Amniotic epithelial cell (primary cell): ENCODE measurements at places on chromosomes 1 and 21.

GRCh38 chr1:204711103-204711946 is 25.8 kb upstream of the LRRN2 start:
- peak; percentile 49 for DNase-seq

DNA sequence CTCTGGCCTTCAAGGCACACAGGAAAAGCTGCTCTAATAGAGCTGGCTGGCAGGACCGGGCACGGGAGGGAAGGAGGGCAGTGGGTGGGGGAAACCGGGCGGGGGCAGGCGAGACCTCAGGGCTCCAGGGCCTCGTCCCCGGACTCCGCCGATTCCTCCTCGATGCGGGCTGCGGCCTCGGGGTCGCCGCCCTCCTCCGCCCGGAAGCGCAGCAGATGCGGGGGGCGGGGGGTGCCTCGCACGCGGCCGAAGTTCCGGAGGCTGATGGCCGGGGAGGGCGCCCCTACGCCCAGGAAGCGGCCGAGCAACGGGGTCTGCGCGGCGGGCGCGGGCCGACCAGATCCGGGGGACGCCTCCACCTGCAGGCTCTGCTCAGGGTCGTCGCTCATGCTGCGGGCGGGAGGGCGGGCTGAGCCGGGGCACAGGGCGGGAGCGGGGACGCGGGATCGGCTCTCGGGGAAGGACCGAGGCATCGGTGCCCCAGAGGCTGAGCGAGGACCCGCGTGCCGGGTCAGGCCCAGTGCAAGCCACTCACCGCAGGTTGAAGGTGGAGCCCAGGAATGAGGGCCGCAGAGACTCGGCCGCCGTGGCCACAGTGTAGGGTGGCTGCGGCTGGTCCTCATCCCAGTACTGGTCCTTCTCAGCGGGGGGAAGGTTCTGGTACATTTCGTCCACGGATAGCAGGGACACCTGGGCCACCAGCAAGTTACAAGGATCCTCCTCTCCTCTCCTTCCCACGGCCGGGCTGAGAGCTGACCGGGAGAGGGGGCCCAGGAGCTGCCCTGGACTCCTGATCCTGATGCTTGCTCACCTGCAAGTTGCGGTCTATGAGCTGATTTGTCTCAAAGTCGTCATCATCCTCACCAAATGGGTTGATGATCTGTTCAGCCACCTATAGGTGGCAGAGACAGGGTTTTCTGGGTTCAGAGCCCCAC is 3.6 kb downstream of the BEST4 start:
- DNase-seq, result no peak

GRCh38 chr1:1222575-1223225 is 8.7 kb upstream of the TNFRSF4 start:
- DNase-seq, result no peak

DNA sequence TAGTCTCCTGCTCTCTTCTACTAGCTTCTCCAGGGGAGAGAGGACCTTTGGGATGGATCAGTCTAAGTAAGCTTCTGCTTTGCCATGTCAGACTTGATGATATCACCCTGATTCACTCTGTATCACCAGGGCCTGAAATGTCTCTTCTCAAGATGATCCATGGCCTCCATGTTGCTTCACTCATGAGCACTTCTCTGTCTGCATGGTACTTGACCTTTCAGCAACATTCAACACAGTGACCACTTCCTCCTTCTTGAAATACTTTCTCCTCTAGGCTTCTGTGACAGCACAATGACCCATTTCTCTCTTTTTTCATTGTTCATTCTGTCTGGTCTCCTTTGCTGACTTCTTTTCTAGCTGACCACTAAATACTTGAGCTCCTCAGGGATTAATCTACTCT is 35.3 kb upstream of the NGF start:
- peak; percentile 94 for DNase-seq

- DNase-seq, result no peak
Measured at GRCh38 chr1:29392486-29393450, 156.4 kb downstream of the PTPRU start.

- no peak for DNase-seq
Measured at GRCh38 chr21:30333736-30334135, 3.8 kb downstream of the KRTAP27-1 start.

- DNase-seq, result no peak
Measured at GRCh38 chr1:63126104-63126503, 196.3 kb upstream of the FOXD3 start.

GRCh38 chr1:98975113-98975512 is 29.5 kb downstream of the PLPPR5 start:
- no peak for DNase-seq

GRCh38 chr1:15876357-15877055 is 29.0 kb downstream of the SPEN start:
- DNase-seq, result no peak

GRCh38 chr1:49125746-49126145 is 349.1 kb upstream of the BEND5 start:
- DNase-seq, result no peak

GRCh38 chr1:213688655-213689054 is 299.1 kb upstream of the PROX1 start:
- no peak for DNase-seq

- DNase-seq, result peak; percentile 74
Measured at GRCh38 chr21:45306832-45307571, 19.3 kb upstream of the POFUT2 start.

GRCh38 chr1:8355439-8356255 is 37.7 kb downstream of the SLC45A1 start:
- DNase-seq, result no peak

GRCh38 chr1:13760921-13761320 is 60.9 kb downstream of the PRDM2 start:
- DNase-seq, result no peak

DNA sequence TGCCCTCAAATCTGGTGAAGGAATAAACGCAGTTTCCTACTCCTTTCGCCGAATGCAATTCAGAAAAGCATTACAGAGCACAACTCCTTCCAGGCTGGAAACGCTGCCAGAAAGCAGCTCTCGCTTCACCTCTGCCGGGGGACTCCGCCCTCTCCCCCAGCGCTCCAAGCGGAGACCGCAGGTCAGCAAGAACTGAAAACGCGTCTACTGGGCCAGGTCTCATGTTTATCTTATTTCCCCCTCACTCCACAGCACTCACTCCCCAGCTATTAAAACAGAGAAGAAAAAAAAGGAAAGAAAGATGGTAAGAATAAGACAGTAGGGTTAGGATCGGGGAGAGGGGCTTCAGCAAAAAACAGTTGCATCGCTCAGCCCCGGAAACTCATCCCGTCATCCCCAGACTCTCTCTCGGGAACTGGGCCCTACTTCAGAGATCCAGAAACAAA is 833 bp upstream of the RCOR3 start:
- DNase-seq, result peak; percentile 81

DNA sequence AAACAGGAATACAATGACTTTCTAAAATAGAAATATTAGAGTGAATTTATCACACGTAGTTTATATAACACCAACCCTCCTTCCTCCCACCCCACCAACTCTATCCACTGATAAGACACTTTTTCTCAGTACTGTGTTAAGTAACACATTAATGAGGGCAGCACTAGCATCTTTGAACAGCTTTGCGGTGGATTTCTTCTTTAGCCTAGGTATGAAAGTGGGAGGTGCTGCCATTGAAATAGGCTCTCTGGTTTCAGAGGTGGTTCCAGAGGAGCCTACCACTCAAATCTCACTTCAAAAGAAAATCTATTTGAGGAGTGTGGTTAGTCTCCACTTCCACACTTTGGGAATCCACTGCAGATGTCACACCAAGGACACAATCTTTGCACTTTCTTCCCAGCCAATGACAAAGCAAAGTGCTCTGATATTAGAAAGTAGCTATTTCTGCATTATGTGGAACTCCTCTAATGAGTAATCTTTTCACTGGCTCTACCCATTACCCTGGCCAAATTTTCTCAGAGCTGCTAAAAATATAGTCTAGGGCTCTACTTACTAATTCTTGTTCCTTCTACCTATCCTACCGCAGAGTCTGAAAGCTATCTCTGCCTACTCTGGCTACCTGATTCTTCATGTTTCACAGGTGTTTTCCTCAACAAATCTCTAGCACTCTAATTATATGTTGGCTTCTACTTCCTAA is 1667.8 kb downstream of the MRPL39 start:
- DNase-seq, result no peak

DNA sequence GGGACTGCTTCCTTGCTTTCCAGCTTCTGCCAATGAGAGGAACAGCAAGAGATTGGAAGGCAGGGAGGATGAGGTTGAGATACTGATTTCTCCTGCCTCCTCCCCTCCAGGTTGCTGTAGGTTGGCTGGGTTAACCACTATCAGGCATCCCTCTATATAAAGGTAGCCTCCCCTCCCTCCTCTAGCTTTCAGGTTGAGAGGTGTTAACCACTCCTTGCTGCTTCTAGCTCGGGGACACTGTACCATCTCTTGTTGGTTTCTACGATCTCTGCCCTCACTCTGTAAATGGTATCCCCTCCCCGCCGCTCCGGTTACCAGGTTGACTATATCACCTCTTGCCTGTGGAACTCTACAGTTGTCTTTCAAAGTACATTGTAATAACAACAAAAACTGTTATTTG is 16.7 kb downstream of the LPAR3 start:
- no peak for DNase-seq

GRCh38 chr1:234047123-234047522 is 142.6 kb downstream of the SLC35F3 start:
- no peak for DNase-seq

DNA sequence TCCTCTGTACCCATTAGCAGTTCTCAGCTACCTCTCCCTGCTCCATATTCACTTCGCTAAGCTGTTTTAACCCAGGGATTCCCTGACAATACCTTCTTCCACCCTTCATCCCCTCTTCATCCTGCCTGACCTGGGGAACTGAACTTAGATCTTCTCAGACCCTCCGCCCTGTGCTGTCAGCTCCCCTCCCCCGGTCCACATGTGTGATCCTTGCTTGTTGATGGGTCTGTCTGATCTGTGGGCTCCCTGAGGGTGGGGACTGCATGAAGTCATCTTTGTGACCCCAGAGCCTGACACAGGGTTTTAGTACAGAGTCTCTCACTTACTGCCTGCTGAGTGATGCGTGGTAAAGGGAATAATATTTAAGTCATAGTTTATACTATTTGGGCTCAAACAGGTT is 11.8 kb downstream of the CHAF1B start:
- no peak for DNase-seq

DNA sequence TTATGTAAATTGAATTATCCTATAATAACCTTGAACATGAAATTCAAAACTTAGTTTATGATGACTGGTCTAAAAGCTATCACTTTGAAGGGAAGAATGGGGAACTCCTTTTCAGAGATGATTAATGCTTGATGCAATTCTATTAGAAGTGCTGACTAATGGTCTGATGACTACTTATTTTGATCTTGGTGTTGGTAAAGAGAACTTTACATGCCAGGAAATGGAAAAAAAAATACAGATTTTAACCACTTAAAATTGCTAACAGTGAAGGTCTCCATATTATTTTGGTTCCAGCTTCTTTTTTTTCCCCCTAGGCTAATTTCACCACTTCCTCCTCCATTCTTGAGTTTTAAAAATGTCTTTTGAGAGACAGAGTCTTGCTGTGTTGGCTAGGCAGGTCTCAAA is 22.9 kb downstream of the S1PR1 start:
- DNase-seq, result peak; percentile 84

- DNase-seq, result no peak
Measured at GRCh38 chr1:100249155-100249536, 488 bp downstream of the DBT start.

- DNase-seq, result no peak
Measured at GRCh38 chr1:37017720-37018119, 16.6 kb downstream of the GRIK3 start.

GRCh38 chr1:79657951-79658658 is 651.6 kb upstream of the ADGRL4 start:
- DNase-seq, result no peak

- no peak for DNase-seq
Measured at GRCh38 chr21:31159808-31160207, 121.5 kb upstream of the KRTAP19-8 start.

- no peak for DNase-seq
Measured at GRCh38 chr1:94540440-94541245, 916 bp downstream of the F3 start.

DNA sequence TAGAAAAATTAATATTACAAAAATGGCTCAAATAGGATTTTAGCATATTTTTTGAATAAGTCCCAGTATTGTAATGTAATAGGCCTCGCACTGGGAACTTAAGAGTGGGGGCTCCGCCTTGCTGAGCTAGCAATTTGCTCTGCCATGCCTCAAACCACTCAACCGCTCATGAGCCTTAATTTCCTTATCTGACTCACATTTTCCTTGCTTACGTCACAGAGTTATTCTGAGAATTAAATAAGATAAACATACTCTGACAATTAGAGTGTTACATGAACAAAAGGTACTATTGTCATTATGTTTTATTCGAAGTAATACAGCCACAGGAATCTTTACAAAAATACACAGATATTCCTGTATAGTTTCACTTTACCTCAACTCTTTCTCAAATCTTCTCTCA is 108.1 kb downstream of the SLC44A5 start:
- no peak for DNase-seq

DNA sequence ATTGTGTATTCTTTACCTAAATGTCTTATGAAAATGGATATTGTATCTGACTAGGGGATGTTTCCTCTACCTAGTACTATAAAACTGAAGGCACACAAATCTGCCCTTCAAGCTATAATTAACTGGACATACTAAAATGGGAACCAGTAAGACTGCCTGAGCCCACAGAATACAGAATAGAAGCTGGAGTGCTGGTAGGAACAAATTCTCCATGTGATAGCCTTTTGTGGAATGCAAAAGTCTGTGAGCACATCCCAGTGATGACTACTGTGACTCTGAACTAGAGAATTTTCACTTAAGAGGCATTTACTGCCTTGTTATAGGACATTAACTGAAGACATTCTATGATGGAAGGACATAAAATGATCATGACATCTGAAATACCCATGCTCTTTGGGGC is 30.3 kb downstream of the KIFAP3 start:
- no peak for DNase-seq

DNA sequence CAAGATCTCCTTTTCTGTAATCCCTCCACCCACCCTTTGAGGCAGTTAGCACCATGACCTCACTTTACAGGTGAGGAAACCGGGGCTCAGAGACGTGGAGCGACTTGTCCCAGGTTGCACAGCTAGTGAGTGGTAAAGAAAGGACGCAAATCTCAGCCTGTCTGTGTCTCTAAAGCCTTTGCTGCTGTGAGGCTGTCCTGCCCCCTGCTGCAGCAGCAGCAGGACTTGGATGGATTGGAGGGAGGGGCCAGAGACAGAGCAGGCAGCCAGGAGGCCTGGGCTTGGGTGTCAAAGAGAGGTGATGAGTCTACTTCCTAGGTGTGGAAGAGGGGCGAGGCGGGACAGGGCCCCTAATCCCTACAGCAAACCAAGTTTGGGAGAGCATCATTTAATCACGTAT is 69.6 kb downstream of the PTPRU start:
- peak; percentile 26 for DNase-seq

GRCh38 chr1:101996825-101997465 is at the start of gene OLFM3:
Gene OLFM3 (minus strand): TSS chr1:101996926.
- DNase-seq, result peak; percentile 2
